ENCODE measurements at places on chromosomes 12 and 14.
A peak's percentile ranks its signal among the peaks of the same experiment; 100 is the strongest.

DNA sequence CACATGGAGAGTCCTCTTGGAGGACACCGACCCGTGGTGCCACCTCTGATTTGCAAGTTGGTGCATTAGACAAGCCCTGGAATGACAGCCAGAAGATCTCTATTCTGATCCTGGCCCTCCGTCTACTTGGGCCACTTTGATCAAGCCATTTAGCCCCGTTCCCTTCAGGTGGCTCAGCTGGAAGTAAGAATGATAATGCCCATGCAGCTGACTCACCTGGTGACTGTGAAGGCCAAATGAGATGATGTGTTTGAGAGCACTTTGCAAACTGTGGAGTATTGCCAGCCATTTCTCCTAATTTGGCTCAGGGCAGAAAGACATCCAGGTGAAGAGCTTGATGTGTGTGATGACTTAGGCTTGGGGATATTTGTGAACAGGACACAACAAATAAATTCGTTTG, 165.9 kb downstream of the ETV6 start:
- no peak for DNase-seq

DNA sequence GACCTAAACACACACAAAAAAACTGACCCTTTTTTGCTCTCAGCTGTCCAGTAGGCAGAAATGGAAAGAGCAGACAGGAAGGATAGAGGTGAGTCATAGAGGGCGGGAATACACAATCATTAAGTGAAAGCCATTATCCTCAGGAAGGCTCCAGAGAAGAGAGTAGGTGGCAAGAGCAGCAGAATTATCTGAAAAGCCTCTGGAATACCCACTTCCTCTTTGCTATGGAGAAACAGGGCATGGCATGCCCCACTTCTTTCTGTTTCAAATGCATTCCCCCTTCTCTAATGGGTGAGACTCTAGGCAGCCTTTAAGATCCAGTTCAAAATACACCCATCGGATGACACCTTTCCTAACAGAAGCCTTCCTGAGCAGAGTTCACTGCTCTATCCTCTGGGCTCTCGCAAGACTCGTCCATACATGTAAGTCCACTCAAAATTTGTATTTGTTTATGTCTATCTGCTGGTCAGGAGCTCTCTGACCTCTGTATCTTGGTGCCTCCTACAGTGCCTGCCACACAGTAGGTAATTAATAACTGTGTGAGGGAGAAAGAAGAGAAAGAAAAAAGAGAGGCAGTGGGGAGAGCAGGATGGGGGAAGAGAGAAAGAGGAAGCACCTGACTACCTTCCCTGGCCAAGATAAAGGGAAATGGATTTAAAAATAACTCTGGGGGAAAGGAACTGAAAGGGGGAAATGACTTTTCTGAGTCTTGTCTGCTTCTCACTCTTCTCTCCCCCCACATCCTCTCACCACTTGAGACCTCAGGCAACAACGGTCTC, 8.5 kb downstream of the KLHL33 start:
- DNase-seq, result no peak

DNA sequence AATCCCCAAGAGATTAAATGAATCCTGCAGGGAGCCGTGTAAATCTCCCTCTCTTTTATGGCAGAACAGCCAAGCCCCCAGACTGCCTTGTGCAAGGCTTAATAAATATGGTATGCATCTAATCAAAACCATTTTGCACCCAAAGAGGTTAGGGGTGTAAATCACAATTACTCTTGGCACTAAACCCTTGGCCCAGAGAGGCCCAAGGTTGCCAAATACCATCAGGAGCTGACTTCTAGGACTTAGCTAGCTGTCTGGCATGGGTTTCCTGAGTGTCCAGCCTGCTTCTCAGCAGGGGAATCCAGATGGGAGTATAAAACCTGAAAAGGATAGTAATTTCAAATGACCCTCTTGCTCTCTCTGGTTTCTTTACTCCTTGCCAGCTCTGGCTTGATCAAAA, 610.4 kb downstream of the MED13L start:
- DNase-seq, result no peak

- DNase-seq, result peak; percentile 4
Observed at GRCh38 chr12:48001505-48002413, 2.5 kb downstream of the COL2A1 start.

All from CD4-positive, alpha-beta T cell treated with Interleukin-21 for 1 hour (primary cell).